ENCODE measurements at places on chromosomes 13 and 19.
A peak's percentile ranks its signal among the peaks of the same experiment; 100 is the strongest.

DNA sequence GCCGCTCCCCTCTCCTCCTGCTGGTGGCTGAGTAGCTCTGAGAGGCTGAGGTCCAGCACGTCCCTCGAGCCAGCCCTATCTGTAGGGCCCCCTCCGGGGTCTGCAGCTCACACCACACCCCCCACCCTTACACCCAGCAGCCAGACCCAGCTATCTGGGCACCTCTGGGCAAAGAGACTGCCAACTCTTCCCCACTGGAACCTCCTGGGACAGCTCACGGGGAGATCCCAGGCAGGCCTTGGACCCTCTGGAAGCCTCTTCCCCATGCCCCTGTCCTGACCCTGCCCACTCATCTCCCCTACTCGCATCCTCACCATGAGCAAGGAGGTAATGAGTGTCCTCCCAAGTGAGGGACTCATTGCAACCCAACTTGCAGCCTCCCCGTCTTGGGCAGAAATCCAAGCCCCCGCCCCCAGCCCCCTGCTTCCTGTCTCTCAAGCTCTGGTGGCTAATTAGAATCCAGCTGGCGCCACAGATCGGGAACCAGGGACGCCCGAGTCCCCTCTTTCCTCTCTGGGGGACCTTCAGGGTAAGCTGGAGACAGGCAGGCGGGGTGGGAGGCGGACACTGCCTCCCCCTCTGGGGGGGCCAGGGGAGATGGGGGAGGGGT, 22.1 kb downstream of the ADGRL1 start:
- no peak for DNase-seq

DNA sequence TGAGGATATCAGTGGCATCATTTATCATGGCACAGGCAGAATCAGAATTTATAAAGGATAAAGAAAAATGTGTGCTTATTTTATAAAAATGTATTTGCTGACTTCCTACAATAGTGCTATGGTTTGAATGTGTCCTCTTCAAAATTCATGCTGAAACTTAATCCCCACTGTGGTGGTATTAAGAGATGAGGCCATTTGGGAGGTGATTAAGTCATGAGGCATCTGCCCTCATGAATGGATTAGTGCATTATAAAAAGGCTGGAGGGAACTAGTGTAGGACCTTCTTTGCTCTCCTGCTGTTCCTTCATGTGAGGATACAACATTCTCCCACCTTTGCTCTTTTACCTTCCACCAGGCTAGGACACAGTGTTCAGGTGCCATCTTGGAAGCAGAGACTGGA, 212.8 kb downstream of the RFC3 start:
- DNase-seq = no peak

DNA sequence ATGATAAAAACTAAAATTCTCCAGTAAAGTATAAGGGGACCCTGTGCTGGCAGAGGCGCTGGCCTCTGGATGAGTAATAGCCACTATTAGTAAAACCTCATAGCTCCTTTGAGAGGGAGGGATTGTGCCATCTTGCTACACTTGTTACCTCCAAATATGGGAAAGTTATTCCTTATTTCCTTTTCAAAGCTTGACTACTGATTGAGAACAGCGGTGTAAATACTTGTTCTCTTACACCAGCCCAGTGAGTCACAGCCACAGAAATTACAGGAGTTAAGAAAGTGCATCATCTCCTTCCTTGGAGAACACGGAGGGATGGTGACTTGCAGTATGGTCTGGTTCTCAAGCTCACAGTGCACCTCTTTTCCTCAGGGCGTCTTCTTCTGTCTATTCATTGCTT, 379.0 kb downstream of the EFNB2 start:
- DNase-seq = peak; percentile 97

DNA sequence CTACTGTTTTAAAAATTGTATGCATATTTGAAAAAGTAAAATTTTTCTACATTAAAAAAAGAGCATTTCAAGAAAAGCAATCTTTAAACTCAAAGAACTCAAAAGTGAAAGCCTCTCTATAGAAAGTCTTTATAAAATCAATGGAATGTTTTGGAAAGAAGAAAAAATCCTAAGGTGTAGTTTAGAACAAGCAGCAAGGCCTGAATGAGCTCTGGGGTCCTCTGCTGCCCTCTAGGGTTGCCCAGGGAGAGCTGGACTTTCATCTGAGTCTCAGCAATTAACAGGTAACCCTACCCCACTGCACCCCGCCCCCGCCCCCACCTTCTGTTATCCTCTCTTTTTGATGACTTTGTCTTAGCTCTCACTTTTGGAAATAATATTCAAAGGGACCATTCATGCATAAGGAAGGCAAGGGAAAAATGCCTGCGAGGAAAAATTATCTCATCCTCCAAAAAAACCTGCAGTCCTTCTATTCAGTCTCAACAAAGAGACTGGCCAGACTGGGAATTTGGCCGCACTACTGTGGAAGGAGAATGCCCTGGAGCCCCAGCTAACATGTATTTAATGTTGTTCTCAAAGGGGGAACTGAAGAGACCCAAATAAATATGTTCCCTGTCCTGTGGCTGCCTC, 24.1 kb downstream of the SLC25A30 start:
- DNase-seq = no peak

DNA sequence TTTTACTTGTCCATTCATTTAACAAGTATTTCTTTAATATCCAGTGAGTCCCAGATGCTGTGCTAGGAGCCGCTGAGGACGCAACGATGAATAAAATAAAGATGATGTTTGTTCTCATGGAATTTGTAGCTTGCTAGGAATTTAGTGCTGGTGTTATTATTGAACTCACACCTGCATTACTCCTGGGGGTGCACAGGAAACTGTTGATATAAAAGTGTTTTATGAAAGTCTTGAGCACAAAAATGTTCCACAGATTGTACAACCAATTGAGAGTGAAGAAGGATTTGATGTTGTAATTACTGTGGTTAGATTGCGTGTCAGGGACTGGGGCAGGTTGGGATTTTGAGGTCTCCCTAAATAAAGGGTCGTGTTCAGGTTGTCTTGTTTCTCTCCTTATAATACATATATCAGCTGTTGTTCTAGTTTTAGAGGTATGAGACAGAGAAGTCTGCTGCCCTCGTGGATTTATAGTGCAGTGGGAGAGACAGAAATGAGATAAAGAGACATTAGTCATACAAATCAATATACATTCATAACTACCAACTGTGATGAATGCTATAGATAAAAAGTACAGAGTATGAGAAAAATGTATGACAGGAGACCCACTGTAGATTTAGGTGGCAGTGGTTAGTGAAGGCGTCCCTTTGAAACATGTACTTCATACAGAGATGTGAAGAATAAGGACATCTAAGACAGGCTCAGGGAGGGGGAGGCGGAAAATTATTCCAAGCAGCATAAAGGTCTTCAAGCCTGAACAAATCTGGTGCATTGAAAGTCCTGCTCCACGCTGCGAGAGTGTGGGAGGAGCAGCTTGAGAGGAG, 11.3 kb downstream of the CACNG6 start:
- DNase-seq = no peak

DNA sequence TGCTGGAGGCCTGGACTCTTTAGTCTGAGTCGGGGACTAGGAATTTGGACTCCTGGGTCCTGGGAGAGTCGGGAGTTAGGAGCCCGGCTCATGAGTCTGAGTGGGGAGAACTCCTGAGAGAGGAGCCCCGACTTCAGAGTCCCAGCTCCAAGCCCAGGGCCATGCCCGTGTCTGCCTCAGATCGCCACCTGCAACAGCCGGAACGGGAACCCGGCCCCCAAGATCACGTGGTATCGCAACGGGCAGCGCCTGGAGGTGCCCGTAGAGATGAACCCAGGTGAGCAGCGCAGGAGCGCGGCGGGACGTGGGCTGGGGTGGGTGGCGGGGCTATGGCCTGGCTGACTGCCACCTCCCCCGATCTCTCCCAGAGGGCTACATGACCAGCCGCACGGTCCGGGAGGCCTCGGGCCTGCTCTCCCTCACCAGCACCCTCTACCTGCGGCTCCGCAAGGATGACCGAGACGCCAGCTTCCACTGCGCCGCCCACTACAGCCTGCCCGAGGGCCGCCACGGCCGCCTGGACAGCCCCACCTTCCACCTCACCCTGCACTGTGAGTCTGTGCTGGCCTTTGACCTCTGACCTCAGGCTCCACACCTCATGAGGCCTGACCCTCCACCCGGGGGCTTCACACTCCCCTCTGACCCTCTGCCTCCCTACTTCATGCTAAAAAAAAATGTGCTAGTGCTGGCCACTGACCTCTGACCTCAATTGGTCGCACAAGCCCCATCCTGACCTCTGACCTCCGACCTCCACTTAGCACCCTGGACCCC, 4.4 kb downstream of the BCAM start:
- DNase-seq = no peak

DNA sequence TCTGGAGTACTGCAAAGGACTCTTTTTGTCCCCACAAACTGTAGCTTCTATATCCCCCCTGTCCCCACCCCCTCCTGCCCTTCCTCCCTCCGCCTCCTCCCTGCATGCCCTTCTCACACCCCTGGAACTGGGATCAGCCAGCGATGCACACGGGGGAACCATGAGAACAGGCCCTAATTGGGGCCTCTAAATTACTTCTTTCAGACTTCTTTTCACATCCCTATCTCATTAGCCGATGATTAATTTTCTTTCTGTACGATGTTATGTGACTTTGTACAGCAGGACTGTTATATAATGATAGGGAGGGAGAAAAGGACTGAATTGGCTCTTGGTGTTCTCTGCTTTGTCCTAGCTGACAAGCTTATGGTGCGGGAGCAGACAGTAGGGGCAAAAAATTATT, 347.5 kb downstream of the DNAJC15 start:
- DNase-seq = no peak

DNA sequence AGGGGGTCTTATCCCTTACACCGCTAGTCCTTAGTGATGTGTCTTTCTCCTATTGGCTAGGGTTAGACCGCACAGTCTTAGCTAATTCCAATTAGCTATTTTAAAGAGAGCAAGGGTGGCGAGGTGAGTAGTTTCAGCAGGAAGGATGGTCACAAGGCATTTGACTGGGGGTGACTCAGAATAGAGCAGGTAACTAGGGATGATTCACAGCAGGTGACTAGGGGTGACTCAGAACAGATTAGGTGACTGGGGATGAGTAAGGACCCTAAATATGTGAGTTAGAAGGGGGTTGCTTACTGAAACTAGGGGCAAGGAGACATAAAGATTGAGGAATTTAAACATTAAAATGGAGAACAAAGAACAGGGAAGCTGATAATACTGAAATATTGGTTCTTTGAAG, 64.3 kb downstream of the ZNF66 start:
- DNase-seq = no peak

DNA sequence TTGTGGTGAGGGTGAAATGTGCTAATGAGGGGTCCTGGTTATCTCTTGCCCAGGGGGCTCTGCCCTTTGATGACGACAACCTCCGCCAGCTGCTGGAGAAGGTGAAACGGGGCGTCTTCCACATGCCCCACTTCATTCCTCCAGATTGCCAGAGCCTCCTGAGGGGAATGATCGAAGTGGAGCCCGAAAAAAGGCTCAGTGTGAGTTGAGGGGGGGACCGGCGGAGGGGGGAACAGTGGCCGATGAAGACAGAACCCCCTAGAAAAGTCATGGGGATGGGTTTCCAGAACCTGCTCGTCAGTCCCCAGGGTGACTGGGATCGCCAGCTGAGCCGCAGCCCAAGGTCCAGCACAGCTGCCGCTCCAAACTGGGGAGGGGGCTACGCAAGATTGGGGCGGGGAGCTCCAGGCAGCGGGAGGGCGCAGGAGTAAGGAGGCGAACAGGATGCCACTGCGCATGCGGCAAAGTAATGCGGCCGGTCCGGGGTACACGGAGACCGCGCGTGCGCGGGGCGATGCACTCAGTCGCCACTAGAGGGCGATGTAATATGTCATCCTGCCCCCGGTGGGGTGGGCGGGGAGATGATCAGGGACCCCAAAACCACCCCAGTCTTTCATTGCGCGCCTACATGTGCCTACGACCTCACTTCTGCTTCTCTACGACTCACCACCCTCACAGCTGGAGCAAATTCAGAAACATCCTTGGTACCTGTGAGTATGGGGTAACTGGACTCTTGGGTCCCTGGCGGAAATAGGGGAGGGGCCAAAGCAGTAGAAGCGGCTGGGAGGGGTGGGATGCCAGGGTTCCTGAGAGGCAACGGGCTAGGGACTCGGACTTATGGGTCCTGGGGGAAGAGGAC, 17.9 kb downstream of the BRSK1 start:
- no peak for DNase-seq

- no peak for DNase-seq
Observed at GRCh38 chr13:40982772-40983171, 36.3 kb downstream of the ELF1 start.

DNA sequence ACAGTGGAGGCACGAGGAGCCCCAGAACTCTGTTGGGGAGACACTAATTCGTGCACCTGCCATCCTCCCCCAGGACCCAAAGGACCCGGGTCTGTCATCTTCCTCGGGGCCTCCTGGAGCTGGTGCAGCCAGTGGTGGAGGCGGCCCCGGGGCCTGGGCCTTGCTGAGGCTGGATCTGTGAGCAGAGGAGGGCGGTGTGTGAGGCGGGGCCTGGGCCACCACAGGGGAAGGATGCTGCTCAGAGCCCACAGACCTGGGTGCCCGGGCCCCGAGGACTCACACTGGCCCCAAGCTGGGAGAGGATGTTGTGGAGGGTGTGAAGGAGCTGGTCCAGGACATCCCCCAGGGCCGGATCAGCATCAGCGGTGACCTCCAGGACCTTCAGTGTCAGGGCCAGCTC, 8.3 kb downstream of the IFNL3 start:
- no peak for DNase-seq

DNA sequence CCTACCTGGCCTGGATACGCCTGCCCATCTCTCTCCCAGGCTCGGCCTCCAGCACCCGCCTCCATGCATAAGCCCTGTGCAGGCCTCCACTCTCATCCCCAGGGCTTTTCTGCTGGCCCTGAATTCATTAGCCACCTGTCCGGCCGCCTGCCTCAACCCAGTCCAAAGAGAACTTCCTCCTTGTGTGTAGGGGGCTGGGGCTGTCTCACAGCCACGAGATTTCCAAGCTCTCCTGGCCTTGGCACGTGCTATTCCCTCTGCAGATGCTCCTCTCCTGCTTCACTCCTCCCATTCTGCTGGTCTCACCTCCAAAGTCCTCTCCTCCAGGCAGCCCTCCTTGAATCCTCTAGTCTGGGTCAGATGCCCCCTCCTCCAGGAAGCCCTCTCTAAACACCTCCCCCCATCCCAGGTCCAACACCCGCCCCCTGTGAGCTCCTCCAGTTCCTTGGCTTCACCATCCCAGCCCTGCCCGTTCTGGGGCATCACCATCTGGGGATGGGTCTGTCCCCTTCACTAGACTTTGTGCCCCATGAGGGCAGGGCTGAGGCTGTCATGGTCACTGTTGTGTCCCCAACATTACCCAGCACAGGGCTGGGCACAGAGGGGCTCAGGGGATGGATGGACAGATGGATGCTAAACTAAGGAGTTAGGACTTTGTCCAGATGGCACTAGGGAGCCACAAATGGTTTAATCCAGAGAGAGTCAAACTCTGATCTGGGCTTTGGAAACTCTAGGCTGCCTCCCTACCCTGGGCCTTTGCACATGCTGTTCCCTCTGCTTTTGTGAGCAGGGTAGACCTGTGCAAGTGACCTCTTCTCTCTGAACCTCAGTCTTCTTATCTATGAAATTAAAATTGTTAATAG, 14.8 kb downstream of the MEIS3 start:
- no peak for DNase-seq

DNA sequence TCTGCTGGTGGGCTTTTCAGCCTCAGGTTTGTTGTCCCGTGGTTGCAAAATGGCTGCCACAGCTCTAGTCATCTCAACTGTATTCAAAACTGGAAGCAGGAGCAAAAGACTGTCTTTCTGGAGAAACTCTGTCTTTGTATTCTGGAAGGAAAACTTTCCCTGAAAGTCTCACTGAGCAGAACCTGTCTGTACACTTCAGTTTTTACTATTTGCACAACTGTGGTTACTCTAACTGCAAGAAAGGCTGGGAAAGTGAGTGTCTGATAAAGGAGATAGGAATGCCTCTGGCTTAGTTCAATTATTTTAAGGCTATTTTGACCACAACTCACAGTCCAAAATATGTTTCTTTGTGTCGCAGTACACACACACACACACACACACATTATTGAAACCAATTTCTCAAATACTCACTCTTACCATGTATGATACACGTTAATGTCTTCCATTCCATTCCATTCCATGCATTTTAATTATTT, 49.7 kb upstream of the EHD2 start:
- peak; percentile 48 for DNase-seq
